ENCODE measurements at places on chromosomes 7 and 10.
A peak's percentile ranks its signal among the peaks of the same experiment; 100 is the strongest.

DNA sequence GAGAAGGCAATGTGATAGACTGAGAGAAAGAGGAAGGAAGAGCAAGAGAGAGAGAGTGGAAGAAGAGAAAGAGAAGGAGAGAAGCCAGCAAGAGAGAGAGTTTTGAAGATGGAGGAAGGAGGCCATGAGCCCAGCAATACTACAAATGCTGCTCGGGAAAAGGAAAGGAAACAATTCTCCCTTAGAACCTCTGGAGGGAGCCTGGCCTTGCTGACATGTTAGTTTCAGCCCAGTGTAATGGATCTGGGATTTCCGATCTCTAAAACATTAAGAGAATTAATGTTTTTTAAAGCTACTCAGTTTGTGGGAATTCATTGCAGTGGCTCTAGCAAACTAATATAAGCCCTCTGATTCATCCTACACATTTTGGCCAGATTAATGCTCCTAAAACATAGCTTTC lies 206.8 kb upstream of the MTPN start:
- no peak for DNase-seq

DNA sequence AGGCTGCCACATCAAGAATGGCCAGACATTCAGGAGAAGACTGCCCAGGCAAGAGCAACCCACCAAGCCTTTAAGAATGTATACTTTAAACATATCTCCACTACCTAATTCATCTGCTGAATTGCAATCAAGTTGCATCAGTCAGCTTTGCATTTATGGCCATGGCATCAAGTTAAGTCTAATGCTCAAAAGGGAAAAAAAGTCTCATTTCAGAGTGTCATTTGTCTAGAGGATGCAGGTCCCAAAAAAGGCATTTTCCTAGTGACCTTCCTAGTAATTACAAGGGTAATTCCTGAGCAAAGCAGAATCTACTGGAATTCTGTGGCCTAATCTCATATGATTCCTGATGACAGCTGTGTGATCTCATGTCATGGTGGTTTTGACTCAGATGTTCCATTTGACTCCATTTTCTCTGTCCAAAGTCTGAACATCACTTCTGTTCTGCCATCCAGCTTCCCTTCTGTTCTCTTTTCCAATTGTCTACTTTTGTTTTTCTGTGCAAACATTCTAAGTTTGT lies 7.3 kb upstream of the CABCOCO1 start:
- no peak for DNase-seq

DNA sequence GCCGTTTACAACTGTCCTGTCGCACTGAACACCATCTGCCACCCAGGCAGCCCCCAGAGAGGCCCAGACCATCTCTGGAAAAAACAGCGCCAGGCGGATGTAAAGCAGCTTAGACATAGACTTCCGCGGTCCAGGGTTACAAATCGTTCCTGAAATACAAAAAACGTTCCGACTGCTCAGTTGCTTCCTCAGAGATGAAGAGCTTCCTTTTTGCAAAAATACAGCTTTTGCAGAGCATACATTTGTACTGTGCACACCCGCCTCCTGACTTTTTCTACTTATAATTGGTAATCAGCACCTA lies 11.4 kb downstream of the DAGLB start:
- no peak for DNase-seq

- DNase-seq, result no peak
These were observed 20.7 kb upstream of the CACUL1 start for GRCh38 chr10:118775478-118775877.

GRCh38 chr10:34808801-34809745 lies 6.0 kb downstream of the PARD3 start:
- DNase-seq, result no peak

DNA sequence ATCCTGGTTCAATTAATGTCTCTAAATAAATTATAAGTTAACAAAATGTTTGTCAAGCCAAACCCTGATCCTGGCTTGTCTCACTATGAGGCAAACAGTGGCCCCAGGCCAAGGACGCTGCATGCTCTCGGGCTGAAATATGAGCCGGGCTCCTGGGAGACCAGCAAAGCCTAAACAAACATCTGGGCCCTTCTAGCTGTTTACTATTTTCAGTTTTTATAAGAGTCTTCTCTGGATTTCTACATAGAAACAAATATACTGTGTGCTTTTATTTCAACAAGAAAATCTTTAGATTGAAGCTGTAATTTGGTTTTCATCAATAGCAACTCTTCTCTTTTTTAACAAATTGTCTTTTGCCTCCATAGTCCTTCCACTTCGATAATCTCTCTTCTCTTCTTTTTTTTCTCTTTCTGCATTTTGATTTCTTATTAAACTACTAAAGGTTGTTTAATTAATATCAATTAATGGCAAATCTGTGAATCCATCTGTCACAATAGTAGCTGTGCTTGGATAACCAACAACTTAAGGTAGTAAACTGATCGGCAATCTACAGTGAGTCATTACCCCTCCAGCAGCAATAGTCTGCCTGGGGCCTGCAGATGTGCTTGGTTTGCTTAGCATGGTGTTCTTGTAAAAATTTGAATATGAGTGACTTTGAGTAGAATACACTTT lies 83.3 kb upstream of the DNAJC1 start:
- no peak for DNase-seq

DNA sequence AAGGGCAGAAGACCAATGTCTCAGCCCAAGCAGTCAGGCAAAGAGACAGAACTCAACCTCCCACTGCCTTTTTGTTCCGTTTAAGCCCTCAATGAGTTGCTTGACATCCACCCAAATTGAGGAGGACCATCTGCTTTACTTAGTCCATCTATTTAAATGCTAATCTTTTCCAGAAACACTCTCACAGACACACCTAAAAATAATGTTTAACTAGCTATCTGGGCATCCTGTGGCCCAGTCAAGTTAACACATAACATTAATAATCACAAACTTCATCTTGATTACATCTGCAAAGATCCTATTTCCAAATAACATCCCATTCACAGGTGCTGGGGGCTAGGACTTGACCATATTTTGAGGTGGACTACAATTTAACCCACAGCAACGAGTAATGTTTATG lies 115.7 kb downstream of the RAB11FIP2 start:
- no peak for DNase-seq

GRCh38 chr7:101743241-101743994 lies 74.0 kb upstream of the CUX1 start:
- peak; percentile 14 for DNase-seq

GRCh38 chr7:124428781-124429180 lies 336.8 kb downstream of the GPR37 start:
- no peak for DNase-seq

DNA sequence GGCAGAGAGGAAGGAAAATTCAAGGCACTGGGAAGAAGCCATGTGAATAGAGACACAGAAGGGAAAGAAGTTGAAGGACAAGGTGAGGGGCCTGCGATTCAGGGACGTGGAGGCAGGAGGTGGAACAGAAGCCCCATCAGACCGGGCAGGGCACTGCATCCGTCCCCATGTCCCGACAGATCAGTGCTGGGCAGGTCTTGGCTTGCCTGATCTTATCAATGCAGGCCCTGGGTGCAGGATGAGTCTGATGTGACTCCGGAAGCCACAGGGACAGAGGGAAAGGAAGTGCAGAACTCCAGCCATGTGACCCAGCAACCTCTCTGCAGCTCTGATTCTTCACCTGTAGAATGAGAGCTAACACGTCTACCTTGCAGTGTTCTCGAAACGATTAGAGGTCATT lies 136.2 kb upstream of the CTBP2 start:
- DNase-seq, result no peak

- DNase-seq, result no peak
These were observed 17.7 kb downstream of the PCGF5 start for GRCh38 chr10:91238191-91238590.

DNA sequence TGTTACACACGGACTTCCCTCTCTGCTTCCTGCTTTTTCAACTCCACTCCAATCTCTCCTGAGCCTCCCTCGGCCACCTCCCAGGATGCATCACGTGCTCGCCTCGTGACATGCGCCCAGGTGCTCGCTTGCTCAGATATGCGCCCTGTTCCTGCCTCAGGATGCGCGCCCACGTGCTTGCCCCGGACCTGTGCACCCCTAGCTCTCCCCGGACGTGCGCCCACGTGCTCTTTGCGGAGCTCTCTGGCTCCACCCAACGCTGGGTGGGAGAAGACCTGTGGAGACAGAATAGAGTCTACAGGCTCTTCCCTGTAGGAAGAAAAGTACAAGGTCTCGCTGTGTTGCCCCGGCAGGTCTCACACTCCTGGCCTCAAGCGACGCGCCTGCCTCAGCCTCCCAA lies 23.1 kb downstream of the PARD3 start:
- no peak for DNase-seq

DNA sequence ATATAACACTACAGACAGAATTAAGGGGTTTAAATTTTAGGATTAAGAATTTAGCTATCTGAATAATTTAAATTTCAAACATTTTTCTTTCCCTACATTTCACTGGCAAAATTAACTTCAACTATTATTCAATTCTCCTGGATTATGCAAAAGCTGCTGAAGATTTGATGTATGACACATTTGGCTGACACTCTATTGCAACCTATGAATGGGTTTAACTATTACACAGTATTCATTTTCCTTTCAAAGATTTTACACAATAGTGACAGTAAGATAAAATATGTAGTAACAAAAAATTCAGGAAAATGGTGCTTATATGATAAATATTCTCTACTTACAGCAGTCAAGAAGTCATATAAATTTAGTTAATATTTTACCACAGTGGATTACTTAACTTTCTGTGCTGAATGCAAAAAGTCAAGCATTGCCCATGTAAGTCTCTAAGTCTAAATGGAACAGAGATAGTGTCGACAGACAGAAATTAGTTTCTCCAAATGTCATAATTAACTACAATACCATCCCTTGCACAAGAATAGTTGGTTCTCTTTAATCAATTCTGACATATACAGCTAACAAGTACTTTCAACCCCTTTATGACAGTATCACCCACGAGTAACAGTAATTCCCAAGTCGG lies 194.1 kb upstream of the FRMD4A start:
- DNase-seq, result no peak

DNA sequence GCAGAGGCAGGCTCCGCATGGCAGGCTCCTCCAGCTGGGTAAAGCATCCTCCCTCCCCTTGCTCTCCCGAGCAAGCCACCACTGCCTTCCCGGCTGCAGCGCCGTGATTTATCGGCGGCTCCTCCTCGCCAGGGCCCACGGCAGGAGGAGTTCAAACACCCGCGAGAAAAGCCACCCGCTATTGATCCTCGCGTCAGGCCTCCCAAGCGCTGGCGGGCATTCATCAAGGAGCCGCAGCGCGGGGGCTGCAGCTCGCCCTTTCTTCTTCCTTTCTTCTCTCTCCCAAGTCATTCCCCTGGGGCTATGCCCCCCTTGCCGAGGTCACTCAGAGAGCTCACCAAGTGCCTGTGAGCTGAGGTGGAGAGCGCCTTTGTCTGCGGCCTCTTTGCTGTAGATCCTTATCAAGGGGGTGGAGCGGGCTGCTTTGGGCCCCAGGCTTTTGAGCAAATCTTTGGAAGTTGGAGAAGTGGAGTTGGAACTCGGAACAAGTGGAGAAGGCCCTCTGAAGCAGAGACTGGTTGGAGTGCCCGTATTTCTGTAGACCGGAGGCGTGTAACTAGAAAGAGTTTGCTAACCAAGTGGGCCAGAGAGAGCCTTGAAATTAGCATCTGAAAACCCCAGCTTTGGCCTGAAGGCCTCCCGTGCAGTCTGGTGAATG lies 107.2 kb upstream of the PPIF start:
- DNase-seq, result no peak

- DNase-seq, result no peak
These were observed 13.7 kb upstream of the ZSCAN21 start for GRCh38 chr7:100035876-100036275.

DNA sequence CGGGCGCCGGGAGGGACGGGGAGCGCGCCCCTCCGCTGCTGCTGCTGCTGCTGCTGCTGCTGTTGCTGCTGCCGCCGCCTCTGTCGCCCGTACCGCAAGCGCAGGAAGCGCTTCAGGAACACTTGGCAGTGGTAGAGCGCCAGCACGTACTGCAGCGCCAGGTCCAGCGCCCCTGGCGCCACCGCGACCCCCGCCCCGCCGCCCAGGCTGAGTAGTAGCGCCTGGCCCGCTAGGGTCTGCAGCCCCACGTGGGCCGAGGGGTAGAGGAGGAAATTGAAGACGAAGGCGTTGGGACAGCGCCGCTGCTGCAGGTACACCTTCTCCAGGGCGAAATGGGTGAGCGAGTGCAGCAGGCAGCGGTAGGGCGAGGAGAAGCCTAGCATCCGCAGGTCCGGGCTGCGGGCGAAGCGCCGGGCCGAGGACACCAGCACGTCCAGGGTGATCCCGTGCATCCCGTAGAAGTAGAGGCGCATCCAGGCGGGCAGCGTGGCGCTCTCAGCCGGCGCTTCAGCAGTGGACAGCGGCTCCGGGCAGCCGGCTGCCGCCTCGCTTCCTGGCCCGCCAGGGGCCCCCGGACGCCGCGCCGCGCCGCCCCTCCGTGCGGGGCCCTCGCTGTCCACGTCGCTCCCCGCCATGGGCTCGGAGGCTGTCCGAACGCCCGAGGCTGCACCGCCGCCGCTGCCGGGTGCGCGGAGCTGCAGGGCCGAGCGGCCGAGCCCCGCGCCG lies at the start of gene TMEM229A:
TSS of gene TMEM229A (minus strand) at position 699 of the 726 bp plus-strand sequence. CDS start at position 635, 64 bp downstream.
- DNase-seq, result no peak

DNA sequence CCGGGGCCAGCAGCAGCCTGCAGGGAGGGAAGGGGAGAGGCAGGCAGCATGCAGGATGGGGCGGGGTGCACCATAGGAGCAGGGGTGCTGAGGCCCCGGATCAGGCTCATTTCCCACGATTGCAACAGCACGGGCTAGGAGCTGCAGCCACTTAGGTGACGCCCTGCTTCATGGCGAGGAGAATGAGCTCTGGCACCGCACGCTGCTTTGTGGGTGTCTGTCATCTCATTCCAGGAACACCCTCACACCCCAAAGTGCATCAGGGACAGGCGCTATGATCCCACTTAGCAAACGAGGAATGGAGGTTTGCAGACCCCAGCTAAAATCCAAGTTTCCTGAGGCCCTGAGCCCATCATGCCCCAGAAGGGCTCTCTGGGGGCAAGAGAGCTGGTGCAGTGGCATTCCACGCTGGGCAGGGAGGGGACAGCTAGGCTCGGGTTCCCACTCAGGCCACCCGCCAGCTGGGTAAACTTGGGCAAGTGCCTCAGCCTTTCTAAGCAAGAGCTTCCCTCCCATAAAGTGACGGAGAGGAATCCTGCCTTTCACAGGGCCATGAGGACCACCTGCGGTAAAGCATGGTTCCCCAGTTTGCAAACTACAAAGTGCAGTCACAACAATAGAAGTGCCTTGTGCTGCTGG lies 9.3 kb downstream of the KCNH2 start:
- DNase-seq, result no peak

GRCh38 chr10:34273340-34273739 lies 541.8 kb downstream of the PARD3 start:
- no peak for DNase-seq

- no peak for DNase-seq
These were observed 392.8 kb downstream of the DNAJB6 start for GRCh38 chr7:157729566-157729965.

DNA sequence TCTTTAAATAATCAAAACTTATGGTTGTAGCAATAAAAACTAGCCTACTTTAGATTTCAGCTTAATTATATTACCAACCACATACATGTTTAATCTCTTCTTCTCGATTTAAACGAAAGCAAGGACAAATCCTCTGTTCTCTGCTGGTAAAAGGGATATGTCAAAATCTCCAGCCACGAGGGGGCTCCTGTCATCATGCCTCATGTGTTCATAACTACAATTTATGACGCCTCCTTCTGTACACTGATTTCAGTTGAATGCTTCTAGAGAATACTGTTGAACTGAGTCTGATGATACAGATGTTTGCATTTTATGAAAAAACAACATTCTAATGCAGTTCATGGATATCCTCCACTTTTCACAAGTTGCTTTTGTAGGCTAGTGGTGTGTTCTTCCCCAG lies 220.0 kb upstream of the DPP6 start:
- no peak for DNase-seq

Data from activated naive CD8-positive, alpha-beta T cell treated with anti-CD3 and anti-CD28 coated beads, Interleukin-2, amount 50 U/mL, for 16 hours (primary cell).